Central memory CD4-positive, alpha-beta T cell (primary cell): ENCODE measurements at places on chromosomes 11 and 22.

GRCh38 chr11:2883979-2884815 is 1.4 kb downstream of the CDKN1C start:
- no peak for DNase-seq

- DNase-seq, result no peak
Observed at GRCh38 chr11:115129473-115130289, 374.5 kb downstream of the CADM1 start.

DNA sequence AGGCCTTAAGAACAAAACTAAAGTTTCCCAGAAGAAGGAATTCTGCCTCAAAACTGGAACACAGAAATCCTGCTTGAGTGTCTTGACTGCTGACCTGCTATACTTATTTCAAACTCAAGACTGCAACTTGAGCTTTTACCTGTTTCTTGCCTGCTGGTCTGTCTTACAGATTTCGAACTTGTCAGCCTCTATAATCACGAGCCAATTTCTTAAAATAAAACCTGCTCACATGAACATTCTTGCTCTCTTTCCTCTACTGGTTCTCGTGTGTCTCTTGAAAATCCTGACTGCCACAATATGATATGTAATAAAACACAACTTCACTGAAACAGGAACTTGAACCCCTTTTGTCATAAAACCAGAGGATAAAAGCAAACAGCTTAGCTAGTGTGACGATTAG is 13.9 kb downstream of the PATL1 start:
- no peak for DNase-seq

DNA sequence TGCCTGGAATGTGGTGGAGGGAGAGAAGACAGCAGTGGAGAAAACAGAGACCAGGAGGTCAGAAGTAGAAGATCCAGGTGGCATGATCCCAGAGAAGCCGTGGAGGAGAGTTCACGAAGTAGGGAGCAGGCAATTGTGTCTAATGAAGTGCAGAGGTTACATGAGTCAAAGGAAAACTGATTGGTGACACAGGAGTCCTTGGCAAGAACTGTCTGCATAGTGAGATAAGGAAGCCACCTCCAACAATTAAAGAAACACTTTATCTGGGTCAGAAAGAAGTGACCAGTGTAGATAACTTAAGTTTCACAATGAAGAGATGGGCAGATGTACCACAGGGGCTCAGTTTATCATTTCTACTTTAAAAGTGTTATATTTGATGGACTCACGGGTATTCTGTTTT is 57.0 kb upstream of the PTH start:
- no peak for DNase-seq

DNA sequence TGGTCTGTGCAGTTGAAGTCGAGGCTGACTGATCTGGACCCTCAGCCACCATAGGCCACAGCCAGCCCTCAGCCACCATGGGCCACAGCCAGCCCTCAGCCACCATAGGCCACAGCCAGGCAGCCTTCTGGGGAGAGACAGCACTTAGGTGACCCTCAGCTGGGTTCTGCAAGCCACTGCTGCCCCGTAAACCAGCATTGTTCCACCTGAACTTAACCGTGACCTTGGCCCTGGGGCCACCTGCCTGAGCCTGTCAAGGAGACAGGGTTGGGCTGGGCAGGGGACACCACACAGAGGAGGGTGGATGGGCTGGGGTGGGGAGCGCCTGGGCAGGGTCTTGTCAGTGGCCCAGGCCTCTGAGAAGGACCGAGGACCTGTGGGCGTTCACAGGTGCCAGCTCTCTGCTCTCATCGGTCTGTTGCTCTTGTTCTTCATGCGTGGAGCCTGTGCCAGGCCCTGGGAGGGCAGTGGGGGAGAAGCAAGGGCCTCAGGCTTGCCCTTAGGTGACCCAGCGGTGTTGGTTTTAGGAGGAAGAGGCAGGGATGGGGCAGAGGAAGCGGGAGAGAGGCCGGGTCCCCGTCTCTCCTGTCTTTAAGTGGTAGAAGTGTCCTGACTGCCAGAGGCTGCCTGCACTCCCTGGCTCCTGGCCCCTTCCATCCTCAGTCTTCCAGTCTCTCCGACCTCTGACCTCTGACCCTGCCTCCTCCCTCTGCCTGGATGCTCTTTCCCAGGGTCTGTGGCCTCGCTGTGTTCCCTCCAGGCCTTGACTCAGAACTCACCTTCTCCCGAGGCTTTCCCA is 36.9 kb downstream of the GRAMD4 start:
- no peak for DNase-seq

- DNase-seq, result no peak
Observed at GRCh38 chr11:79971255-79971654, 530.4 kb upstream of the TENM4 start.

GRCh38 chr11:68146704-68147474 is 25.7 kb upstream of the CHKA start:
- no peak for DNase-seq

- no peak for DNase-seq
Observed at GRCh38 chr11:13429836-13430235, 33.2 kb downstream of the BTBD10 start.

DNA sequence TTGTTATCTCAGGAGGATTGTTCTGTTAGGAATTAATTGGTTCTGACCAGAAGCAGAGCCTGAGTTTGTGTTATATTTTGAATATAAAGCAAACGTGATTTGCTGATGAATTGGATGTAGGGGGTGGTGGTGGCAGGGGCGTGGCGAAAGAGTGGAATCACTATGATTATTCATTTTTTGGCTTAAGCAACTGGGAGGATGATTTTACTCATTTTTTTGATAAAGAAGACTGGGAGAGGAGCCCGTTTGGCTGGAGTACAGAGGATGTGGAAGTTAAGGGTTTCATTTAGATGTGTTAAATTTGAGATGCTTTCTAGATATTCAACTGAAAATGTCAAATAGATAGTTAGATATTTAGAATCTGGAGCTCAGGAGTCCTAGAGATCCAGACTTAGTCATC is 83.4 kb upstream of the MYO18B start:
- DNase-seq, result no peak
